Pancreas (tissue), 10 donors: ENCODE measurements at places on chromosomes 6 and 20. TPM values are rescaled to one million over a fixed set of nuclear protein-coding genes. Genes with fewer than 3 reads are reported as not detected.

DNA sequence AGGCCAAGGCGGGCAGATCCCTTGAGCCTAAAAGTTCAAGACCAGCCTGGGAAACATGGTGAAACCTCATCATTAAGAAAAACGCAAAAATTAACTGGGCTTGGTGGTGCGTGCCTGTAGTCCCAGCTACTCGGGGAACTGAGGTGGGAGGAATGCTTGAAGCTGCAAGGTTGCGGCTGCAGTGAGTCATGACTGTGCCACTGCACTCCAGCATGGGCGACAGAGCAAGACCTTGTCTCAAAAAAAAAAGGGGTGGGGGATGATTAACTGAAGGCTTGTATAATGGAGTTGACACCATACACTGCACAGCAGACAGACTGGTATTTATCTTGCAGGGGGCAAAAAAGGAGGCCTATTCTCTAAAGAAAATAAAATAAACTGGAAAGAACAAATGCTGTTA lies 27.7 kb downstream of the SRPK1 start:
- H3K4me1 ChIP-seq: no peaks in the 10 kb centered on the region
- no peaks in the 10 kb centered on the region for H3K27me3 ChIP-seq
- no peaks in the 10 kb centered on the region for H3K36me3 ChIP-seq
- H3K27ac ChIP-seq: no peak overlapping the region
- no peak for DNase-seq
- no peak overlapping the region for H3K4me3 ChIP-seq

- H3K4me3 ChIP-seq: no peak overlapping the region
- no peaks in the 10 kb centered on the region for H3K27me3 ChIP-seq
- DNase-seq: no peak
- H3K4me1 ChIP-seq: no peaks in the 10 kb centered on the region
- H3K27ac ChIP-seq: no peak overlapping the region
- H3K36me3 ChIP-seq: no peaks in the 10 kb centered on the region
Measured at GRCh38 chr20:54397292-54398140, 77.9 kb upstream of the DOK5 start.

DNA sequence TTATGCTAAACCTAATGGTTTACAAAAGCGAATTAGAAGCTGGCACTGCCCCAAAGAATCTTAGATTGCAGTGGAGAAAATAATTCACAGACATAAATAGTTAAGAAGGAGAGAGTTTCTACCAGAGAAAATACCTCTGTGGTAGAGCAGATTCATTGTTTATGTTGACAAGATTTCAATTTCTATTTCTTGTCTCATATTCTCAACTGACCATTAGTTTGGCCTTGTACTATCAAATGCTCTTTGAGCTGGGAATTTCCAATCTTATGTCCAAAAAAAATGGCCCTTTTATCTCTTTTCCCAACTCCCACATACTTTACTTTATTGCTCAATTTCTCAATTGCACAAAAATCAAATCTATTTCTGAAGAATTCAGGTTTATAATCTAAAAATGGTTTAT lies 804.1 kb upstream of the CITED2 start:
- H3K4me3 ChIP-seq: no peak overlapping the region
- no peaks in the 10 kb centered on the region for H3K36me3 ChIP-seq
- H3K4me1 ChIP-seq: no peaks in the 10 kb centered on the region
- no peaks in the 10 kb centered on the region for H3K27me3 ChIP-seq

GRCh38 chr20:2694008-2694471 lies 1.5 kb downstream of the EBF4 start:
- no peaks in the 10 kb centered on the region for H3K4me1 ChIP-seq
- H3K27ac ChIP-seq: no peak overlapping the region
- no peaks in the 10 kb centered on the region for H3K36me3 ChIP-seq

- H3K4me1 ChIP-seq: no peaks in the 10 kb centered on the region
- no peaks in the 10 kb centered on the region for H3K27me3 ChIP-seq
- DNase-seq: no peak
- no peaks in the 10 kb centered on the region for H3K36me3 ChIP-seq
- no peak overlapping the region for H3K27ac ChIP-seq
- H3K4me3 ChIP-seq: no peak overlapping the region
Measured at GRCh38 chr20:22795871-22796270, 211.5 kb upstream of the FOXA2 start.

The ULBP2 gene
- total RNA-seq: 0.37 TPM

The HSPA12B gene
- total RNA-seq: 1.3 TPM

DNA sequence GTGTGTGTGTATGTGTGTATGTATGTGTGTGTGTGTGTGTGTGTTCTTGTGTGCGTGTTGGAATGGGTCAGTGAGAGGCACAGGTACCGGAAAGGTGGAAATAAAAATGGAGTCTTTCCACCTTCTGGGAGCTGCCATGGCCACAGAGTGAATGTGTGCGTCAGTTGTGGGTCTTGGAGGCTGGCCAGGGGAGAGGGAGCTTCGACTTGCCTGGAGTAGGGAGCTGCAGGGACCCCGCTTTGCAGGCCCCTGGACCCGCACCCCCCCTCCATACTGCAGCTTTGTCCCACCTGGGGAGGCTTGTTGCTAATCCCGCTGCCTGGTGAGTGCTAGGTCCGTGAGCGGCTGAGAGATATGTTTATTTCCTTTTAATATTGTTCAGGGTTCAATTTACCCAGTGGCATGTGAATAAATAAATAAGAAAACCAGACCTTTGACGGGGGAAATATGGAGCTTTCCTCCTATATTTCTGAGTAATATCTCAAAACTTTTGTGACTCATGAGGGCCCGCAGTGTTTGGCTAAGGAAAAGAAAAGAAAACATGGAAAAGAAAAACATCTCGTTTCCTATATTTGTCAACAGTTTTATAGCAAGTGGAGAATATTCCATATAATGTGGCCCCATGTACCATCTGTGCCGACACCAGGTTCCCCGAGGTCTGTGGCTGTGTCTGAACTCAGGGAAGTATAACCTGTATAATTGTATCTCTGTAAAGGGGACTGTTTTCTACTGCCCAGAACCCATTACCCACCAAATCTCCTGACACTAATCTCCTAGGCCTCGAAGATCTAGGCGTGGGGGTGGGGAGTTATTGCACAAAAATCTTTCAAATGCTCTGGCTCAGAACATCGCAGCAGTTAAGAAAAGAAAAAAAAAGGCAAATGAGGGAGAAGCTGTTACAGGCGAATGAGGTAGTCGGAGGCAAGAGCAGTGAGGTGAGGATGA lies 24.6 kb upstream of the CCDC167 start:
- H3K36me3 ChIP-seq: no peaks in the 10 kb centered on the region
- H3K4me3 ChIP-seq: no peak overlapping the region
- no peaks in the 10 kb centered on the region for H3K4me1 ChIP-seq
- no peak overlapping the region for H3K27ac ChIP-seq
- H3K27me3 ChIP-seq: peaks cover 5% of the 10 kb centered on the region

The SMIM26 gene
- total RNA-seq: 28.8 TPM

The TNFAIP3 gene
- total RNA-seq: 59.2 TPM

GRCh38 chr20:15320941-15321340 lies 983.5 kb upstream of the FLRT3 start:
- DNase-seq: no peak
- H3K4me1 ChIP-seq: no peaks in the 10 kb centered on the region
- H3K4me3 ChIP-seq: no peak overlapping the region
- H3K36me3 ChIP-seq: no peaks in the 10 kb centered on the region

The SGK1 gene
- 181 TPM for total RNA-seq

GRCh38 chr20:62808211-62808865 lies 3.7 kb downstream of the OGFR start:
- H3K27me3 ChIP-seq: no peaks in the 10 kb centered on the region
- no peak overlapping the region for H3K4me3 ChIP-seq
- no peak overlapping the region for H3K27ac ChIP-seq
- H3K4me1 ChIP-seq: peaks cover 9% of the 10 kb centered on the region
- DNase-seq: no peak
- no peaks in the 10 kb centered on the region for H3K36me3 ChIP-seq

The DNMT3B gene
- 5.1 TPM for total RNA-seq

GRCh38 chr20:33298391-33298790 lies 15.4 kb downstream of the BPIFB1 start:
- no peak overlapping the region for H3K4me3 ChIP-seq
- no peaks in the 10 kb centered on the region for H3K4me1 ChIP-seq
- H3K27me3 ChIP-seq: no peaks in the 10 kb centered on the region
- H3K27ac ChIP-seq: no peak overlapping the region

DNA sequence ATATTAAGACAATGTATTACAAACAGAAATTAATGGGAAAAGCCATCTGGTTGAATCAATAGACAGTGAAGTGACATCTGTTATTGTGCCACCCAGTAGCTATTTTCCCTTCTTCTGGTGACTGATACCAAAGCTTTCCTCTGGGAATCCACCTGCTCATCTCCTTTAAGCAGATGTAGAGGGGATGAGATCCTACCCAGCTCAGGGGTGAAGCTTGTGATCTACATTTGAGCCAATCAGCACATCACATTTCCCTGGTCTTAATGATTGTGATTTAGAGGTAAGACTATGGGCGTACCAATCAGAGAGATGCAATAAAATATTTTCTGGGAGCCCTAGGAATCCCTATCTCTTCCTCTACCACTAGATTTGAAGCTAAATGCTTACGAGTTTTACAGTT lies 782.9 kb downstream of the PTPRT start:
- DNase-seq: no peak
- H3K4me1 ChIP-seq: no peaks in the 10 kb centered on the region
- no peak overlapping the region for H3K27ac ChIP-seq
- H3K27me3 ChIP-seq: no peaks in the 10 kb centered on the region
- H3K4me3 ChIP-seq: no peak overlapping the region

DNA sequence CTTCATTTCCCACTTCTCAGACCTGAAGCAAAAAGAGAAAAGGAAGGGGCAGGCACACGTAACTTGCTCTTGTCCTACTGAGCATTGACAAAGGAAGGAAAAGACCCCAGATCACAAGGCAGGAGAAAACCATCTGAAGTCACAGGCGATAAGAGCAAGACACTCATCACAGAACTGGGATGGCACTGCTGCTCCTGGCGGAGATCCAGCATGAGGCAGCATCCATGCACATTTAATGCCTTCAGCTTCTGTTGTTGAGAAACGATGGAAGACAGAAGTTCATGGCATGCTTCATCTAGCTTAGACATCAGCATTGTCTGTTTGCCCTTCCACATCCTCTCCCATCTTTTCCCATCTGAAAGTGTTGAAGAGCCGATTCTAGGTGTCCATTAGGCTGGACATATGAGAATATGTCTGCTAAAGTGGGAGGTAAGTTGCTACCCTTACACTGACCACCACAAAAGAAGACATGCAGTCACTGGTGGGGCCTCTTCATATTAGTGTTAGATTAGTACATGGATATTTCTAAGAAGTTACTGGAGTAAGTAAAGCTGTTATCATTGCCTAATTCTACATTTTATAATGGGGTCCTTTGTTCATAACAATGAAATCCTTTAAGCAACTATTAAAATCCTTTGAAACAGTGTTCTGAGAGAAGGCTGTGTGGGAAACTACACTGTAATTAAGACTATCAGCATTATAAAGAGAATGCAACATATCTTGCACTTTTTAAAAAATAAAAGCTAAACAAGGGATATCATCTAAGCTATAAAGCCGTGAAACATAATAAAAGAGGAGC lies 618.5 kb downstream of the C6orf118 start:
- H3K4me1 ChIP-seq: no peaks in the 10 kb centered on the region
- no peaks in the 10 kb centered on the region for H3K27me3 ChIP-seq
- H3K36me3 ChIP-seq: no peaks in the 10 kb centered on the region
- no peak overlapping the region for H3K27ac ChIP-seq
- no peak for DNase-seq

The SLPI gene
- 7.4 TPM for total RNA-seq

DNA sequence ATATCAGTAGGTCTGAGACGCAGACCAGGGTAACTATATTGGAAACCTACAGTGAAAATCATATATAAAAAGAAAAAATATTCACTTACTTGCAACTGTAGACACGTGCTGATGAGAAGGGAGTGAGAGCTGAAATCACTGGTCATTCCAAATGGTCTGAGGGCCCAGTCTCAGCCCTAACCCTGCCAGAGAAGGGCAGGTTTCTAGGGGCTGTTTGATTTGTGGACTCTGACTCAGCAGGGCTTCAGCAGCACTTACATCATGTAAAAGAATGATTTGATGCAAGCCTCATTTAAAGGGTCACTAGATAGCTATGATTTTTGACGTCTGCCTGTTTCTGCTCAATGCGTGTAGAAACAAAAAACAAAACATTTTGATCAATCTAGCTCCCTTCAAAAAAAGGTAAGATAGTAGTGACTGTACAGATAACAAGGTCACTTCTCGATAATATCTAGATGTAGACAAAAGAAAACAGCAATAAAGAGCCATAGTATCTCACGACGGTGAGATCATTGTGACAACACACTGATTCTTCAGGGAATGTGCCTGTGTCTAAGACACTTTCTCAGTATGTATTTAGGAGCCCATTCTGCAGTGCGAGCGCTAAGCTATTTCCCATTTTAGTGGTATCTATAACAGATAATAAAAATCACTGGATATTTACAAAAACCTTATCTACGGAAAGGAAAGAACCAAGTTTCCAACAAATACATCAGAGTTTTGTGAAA lies 307.2 kb downstream of the HIVEP2 start:
- H3K27ac ChIP-seq: no peak overlapping the region
- H3K4me3 ChIP-seq: no peak overlapping the region
- DNase-seq: no peak

DNA sequence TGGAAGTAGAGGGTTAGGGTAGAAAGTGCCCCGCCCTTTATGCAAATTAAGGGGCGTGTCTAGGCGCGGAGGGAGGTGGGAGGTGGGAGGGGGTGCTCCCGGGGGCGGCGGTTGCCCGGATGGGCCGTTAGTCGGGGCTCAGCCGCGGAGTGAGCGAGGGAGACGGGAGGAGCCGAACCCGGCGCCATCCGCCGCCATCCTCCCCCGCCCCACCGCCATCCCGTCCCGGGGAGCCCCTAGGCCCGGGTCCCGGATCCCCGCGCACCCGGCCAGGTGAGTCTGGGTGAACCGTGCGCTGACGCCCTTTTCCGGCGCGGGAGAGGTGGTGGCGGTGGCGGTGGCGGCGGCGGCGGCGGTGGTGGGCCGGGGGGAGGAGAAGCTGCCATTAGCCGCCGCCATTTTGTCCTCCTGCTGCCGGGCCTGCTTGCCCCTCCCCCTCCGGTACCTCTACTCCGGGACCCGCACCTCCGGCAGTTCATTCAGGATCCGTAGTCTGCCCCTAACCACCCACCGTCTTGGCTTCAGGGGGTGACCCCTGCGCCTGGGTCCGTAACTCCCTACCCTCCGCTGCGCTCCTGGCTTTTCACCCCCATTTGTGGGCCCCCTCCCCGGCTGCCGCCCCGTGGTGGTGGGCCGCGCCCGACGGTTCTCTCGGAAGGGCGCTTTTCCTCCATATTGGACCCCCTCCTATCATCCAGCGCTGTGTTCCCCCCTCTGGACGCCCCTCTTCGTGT lies at the start of gene PRRC2A:
Gene PRRC2A, plus strand, starts transcription at position 130 of the 734 bp plus-strand sequence. CDS start 2,075 bp downstream, outside the sequence.
- peak within 1 kb of the TSS; percentile 88 for H3K4me3 ChIP-seq
- H3K27ac ChIP-seq: peak within 1 kb of the TSS; percentile 86
- H3K27me3 ChIP-seq: no peaks in the 10 kb centered on the region
- no peak for DNase-seq
- H3K4me1 ChIP-seq: peaks cover 4% of the 10 kb centered on the region

DNA sequence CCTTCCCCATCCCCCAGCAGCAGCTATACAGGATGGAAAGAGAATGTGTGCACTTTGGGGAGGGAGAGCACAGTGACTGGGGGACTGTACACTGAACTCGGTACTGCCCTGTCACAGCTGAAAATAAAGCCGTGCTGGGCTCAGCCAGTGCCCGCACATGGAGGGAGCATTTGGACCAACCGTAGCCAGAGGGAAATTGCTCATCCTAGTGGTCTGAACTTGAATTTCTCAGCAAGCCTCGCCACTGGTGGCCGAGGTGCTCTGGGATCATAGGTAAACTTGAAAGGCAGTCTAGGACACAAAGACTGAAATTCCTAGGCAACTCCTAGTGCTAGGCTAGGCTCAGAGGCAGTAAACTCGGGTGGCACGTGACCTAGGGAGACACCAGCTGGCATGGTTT lies 61.0 kb downstream of the DZANK1 start:
- H3K36me3 ChIP-seq: no peaks in the 10 kb centered on the region
- no peak for DNase-seq
- H3K4me1 ChIP-seq: no peaks in the 10 kb centered on the region
- H3K4me3 ChIP-seq: no peak overlapping the region

The MUC22 gene
- total RNA-seq: not detected
